HL-60 (cell line): ENCODE measurements at places on chromosomes 3 and 15.

DNA sequence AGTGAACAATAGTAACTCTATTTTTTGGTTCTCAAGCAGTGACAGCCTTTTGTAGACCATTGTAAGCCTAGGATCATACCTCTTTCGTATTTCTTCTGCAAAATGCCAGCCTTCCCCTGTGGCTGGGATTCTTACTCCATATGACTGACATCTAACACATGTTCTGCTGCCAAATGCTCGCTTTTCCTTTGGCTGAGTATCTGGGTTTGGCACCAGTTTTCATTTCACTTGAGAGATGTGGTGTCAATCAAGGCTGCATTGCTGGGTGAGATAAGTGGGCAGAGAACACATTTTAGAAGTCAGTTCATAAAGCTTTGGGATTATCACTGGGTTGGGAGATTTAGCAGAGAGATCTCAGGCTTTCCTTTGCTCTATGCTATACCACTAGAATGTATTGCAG is 514.7 kb upstream of the SGO1 start:
- no peak for DNase-seq

DNA sequence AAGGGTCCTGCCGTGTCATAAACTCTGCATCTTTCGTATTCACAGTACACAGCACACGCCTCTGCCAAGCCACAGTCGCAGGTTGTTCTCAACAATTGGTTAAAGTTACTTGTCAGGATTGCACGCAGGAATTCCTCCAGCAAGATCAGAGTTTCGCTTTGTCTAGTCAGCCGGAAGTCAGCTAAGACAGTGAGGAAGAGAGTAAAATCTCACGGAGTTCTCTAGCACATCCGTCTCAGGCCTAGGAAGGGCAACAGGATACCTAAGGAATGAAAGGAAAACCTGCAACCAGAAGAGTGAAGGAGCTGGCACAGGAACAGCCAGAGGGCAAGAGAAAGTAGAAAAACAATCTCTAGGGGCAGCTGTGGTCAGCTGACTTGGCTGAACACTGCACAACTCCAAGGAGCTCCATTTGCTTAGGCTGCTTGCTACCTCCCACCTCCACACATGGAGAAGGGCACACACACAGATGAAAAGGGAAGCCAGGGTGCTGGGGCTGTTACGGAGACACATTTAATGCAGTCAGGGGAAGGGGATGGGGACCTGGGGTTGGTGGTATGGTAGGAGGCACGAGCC is 23.7 kb downstream of the RORA start:
- no peak for DNase-seq

DNA sequence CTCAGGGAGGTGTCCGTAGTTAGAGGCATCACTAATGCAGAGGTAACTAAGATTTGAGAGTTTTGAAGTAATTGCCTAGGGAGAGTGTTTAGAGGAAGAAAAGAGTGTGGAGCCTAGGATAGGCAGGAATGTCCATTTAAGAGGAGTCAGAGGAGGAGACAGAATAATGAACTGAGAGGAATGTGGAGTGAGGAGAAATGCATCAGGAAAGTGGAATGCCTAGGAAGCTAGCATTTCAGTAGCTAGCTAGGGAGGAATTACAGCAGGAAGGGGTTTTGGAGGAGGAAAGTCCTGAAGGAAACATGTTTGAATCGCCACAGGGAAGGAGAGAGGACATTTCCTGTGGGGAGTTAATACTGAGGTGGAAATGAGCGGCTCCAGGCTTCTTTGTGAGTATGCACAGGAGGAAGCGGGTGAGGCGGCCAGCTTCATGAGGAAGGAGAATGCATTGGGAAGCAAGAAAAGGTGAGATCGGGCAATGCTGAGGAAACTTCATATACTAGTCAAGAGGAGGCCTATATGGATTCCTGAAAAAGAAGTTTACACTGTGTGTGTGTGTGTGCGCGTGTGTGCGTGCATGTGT is 154.3 kb downstream of the TMEM108 start:
- DNase-seq = no peak

GRCh38 chr15:58070801-58071418 is 5.4 kb upstream of the ALDH1A2 start:
- no peak for DNase-seq

DNA sequence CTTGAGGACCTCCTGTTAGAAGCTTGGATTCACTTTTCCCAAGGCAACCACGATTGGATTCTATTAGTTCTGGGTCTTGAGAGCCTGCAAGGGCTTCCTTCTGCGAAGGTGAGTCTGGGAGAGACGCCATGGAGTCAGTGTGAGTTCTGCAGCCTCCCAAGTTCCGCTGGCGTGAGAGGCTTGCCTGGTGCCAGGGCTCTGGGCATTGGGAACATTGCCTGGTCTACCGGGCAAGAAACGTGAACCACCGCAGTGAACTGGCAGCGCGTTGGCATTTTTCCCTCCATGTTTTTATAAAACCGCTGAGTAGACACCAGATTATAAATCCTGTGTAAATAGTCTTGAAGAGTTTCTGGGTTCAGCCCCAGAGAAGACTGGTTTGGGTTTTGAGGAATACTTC is 160.9 kb downstream of the IGF1R start:
- no peak for DNase-seq

DNA sequence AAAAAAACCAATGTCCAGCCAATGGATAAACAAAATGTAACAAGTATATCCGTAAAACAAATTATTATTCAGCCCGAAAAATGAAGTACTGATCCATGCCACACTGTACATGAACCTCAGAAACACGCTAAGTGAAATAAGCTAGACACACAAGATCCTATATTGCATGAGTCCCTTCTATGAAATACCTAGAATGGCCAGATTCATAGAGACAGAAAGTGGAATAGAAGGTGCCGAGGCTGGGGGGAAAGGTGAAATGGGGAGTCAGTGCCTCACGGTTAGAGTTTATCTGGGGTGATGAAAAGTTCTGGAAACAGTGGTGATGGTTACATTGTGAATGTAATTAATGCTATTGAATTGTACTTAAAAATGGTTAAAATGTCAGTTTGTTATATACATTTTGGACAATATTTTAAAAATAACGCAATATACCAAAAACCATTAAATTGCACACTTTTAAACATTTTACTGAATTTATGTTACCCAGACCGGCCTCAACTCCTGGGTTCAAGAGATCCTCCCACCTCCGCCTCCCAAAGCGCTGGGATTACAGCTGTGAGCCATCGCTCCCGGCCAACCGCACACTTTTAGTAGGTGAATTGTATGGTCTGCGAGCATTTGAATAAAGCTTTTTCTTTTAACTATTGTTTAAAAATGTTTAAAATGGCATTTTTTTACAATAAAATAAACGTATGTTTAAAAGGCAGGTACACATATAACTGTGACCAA is 2.1 kb downstream of the RNF168 start:
- DNase-seq = no peak

DNA sequence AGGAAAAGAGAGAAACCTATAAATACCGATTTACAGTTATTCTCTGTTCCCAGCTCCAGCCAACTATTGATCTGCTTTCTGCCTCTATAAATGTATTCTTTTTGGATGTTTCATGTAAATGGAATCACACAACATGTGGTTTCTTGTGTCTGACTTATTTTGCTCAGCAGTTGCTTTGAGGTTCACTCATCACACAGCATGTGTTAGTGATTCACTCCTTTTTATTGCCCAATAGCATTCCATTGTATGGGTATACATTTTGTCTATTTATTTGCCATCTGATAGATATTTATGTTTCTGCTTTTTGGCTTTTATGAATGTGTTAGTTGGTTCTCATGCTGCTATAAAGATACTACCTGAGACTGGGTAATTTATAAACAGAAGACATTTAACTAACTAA is 23.6 kb downstream of the CCR1 start:
- peak; percentile 58 for DNase-seq

DNA sequence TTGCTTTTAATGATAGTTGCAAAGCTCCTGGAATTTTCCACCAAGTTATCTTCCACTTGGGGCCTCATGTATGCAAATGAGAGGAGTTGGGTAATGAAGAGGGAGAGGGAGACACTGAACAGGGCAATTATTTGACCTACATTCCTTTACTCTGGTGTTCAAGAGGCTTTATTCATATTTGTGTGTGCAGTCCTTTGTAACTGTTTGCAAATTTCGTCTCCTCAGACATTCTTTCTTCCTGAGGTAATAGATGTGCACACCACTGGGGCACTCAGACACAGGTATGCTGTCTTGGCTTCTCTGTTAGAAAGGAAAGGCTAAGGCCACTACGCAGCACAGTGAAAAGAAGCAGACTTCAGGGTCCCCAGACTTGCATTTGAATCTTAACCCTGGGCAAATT is 189.7 kb upstream of the IL12A start:
- no peak for DNase-seq

DNA sequence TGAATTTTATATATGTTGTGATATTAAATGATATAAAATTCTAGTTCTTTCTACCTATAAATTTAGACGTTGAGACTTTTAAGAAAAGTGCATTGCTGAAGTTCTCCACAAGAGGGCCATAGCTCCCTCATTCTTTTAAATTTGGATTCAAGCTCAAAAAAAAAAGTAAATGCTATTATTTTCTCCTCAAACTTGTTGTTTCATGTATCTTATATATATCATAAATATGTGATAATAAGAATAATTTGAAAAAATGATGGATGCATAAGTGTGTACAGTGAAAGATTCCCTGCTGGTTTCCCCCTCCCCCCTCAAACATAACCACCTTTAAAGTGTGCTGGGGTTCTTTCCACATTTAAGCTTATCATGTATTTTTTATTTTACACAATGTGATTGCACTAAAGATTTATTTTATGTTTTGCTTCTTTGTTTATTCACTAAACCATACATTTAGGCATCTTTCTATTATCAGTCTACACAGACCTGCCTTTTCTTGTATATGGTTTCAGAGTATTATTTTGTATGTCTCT is 769.4 kb upstream of the GOLIM4 start:
- DNase-seq = no peak
